Kidney epithelial cell (primary cell): ENCODE measurements at places on chromosomes 3 and 15. TPM values are rescaled to one million over a fixed set of nuclear protein-coding genes. Genes with fewer than 3 reads are reported as not detected.

The GOLGA6D gene
- total RNA-seq: not detected in 2 replicates

DNA sequence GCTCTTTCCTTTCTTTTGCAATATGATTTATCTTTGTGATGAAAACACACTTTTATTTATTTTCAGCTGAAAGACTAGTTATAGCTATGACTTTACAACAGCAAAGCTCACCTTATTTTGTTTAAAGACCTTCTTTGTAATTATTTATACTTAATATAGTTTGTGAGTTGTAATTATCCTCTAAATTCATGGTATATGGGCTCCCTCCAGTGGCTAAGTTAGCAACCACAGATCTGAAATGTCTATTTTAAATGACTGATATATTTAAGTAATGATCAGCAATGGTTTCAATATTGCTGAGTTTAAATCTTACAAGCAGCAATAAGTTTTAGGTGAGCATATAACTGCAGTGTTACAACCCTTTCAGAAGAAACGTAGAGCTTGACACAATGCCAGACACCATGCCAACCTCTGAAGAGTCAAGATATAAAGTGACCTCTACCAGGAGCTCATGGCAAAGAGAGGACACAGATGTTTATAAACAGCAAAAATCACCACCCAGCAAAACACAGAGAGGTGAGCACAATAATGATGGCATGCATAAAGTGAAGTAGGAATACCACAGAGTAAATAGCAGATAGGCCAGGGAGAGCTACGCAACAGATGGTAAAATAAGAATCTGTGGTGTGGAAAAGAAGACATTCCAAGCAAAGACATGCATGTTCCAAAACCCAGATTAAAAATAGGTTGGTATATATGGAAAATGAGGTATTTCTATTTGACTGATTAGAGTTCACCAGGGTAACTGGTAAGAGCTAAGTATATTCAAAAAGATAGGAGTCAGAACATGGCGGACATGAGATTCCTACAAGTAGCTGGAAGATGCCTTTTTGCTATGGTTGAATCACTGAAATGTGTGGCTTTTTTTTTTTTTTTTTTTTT lies 143.7 kb upstream of the ZNF385D start:
- DNase-seq: no peak

DNA sequence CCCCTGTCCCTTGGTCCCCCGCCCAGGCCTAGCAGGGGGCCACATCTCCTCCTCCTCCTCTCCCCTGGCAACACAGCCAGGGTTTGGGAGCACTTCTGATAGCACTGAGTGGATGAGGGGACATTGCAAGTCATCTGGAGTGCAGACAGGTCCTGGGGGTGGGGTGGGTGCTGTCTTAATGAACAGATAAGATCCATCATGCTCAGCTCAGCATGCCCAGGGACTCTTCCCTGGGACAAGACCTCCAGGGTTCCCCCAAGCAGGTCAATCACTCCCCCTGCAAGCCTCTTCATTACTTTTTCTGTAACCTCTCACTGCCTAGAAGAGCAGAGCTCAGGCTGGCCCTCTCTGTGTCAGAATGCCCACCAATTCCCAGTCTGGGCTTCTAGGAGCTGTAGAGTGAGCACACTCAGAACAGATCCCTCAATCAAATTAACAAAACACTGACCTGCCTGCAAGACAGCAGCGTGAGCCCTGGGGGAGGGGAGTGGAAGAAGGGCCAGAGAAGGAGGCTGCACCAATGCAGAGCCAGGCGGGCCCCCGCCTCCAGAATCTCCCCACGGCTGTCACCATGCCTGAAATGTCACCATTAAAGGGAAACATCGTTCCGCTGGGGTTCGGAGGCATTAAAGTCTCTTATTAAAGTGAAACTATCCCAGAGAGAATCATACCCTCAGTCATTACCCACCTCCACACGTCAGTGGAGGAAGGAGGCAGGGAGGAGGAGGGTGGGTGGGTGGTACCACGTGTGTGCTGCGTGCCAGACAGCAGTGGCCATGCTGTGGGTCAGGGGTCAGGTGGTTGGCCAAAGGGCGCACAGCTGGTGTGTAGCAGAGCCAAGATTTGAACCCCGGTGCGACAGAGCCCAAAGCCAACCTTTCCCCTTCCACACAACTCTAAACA lies 114.7 kb upstream of the LINGO1 start:
- no peak for DNase-seq

- DNase-seq: no peak
Measured at GRCh38 chr15:62712455-62712839, 330.1 kb upstream of the TPM1 start.
